ENCODE measurements at places on chromosomes 2 and 18.

DNA sequence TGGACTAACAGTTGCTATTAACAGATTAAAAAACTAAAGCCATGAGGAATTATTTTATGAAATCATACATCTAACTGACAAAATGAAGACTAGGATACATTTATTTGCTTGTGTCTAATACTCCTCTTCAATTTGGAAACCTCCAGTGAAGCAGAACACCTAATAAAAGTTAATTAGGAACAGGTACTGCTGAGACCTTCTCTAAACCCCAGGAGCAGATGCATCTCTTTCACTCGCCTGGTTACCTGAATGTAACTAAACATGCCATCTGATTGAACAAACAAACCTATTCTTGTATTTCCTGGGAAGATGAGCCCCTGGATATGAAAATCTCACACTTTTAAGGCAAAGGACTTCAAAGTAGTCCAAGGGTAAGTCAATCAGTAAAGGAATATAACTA lies 898.2 kb downstream of the NRXN1 start:
- no peak for DNase-seq

DNA sequence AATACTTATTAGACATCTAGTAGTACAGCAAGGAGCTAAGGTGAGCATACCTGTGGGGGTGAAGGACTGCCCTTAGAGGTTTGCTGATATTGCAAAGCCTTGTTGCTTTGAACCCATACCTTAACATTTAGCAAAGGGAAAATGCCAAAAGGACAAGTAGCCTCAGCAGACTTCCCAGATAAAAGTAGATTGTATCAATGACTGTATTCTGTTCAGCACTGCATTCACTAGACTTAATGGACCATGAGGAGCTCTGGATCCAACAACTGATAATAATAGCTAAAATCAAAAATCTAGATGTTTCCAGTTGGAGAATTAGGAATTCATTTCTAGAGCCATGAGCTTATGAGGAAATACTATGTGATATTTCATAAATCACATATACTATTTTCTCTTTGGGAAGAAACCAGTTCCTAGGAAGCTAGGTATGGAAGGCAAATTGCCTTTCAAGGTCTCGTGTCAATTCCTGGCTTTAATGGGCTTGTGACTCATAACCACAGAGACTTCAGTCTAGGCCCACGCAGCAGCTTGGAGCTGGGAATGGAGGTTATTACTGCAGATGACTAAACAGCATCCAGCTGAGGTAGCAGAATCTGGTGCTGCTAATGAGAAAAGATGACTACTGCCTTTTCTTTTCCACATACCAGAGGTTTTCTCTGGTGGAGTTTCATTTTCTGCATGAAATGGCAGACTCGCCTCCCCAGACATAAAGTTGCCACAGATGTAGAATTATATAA lies 191.2 kb upstream of the NABP1 start:
- DNase-seq, result peak; percentile 93

- no peak for DNase-seq
Measured at GRCh38 chr18:48304906-48305693, 104.1 kb downstream of the ZBTB7C start.

- no peak for DNase-seq
Measured at GRCh38 chr2:74424139-74424992, 2.8 kb downstream of the WDR54 start.

- DNase-seq, result peak; percentile 69
Measured at GRCh38 chr2:41414486-41415230, 633.2 kb upstream of the PKDCC start.

DNA sequence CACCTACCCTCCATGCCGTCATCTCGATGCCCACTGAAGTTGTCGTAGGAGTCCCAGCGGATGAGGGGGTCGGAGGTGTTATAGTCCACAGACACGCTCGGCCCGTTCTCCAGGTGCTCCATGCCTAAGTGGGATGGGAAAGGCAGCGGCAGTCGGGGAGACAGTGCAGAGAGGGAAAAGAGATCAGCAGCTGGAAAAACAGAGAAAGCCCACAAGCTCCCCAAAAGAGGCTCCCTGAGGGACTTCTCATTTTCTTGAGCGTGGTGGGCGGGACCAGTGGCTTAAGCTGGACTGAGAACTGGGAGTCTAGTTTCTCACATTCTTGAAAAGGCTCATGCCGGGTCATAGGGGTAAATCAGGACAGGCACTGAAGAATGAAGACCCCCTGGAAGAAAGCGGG lies 121.9 kb downstream of the TNS1 start:
- no peak for DNase-seq

DNA sequence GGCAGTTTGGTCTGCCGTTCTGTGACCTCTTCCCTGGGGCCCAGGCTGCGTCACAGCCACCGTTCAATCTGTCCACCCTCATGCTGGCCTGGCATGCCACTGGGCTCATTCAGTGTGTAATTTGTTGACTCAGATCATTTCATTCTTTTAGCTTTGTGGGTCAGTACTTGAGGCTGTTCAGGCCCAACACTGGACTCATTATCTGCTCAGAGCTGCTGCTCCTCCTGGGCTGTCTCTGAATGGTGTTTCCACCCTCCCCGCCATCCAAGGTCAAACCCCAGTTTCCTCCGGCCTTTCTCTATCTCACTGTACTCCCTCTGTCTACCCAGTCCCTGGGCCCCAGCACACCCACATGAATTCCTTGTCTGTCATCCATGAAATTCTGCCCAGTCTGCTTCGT lies 152.4 kb upstream of the NCK2 start:
- no peak for DNase-seq

DNA sequence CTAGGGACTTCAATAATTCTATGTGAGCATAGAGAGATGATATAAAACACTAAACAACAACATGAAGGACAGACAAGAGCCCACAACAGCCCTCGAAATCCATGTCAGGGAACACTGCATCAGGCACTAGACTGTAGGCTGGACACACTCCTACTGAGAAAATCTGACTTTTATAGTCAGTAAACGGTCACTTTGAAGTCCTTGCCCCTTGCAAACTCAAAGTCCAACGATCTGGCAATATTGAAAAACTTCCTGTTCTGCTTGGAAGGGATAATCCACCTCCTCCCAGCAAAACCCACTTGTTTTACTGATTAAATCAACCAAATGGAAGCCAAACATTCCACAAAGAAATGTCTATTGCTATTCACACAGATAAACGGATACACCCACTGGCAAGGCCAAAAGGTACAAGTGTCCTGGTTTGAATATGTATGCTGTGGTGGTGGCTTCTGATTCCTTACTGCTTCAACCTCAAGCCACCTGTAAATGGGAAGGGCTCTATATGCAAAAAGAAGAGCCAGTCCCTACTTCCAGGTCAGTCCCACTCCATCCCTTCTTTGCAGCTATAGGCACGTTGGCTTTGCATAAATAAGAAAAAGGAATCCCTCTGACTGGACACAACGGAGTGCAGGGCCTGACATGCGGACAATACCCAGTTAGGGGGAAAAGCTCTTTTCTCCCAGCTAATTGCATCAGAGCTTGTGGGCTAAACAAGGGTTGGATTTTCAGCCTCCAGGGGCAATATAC lies 56.6 kb downstream of the STK39 start:
- no peak for DNase-seq

DNA sequence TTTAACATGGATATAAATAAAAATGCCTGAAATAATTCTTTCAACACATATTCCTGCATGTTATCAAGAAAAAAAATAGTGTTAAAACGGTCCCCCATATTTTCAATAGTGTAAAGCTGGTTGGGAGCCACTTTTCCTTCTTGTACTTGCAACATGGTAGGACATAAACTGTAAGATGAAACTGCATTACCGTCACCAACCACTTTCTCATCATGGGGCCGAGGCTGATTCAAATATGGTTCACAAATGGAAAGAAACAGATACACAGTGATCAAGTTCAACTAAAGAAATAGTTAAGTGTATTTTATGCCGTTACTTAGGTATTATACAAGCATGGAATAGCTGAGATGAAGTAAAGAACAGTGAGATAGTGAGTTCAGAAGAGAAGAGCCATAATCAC lies 360.7 kb downstream of the ZEB2 start:
- no peak for DNase-seq

DNA sequence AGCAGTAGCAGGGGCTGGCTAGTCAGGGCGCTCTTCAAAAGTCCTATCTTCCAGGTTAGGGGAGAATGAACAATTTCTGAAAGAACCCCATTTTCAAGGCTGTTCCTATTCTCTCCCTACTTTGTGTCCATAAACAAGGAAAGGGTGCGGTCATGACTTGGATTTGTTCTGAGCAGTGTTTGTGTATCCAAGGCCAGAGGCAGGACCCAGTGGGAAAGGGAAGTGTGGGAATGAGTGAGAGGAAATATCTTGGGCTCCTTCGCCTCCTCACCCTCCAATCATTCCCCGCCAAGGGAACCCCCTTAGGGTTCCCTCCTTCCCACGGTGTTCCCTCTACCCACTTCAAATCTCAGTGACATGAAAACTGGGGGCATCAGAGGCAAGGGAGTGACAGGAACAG lies 25.5 kb upstream of the SPTBN1 start:
- DNase-seq, result no peak

DNA sequence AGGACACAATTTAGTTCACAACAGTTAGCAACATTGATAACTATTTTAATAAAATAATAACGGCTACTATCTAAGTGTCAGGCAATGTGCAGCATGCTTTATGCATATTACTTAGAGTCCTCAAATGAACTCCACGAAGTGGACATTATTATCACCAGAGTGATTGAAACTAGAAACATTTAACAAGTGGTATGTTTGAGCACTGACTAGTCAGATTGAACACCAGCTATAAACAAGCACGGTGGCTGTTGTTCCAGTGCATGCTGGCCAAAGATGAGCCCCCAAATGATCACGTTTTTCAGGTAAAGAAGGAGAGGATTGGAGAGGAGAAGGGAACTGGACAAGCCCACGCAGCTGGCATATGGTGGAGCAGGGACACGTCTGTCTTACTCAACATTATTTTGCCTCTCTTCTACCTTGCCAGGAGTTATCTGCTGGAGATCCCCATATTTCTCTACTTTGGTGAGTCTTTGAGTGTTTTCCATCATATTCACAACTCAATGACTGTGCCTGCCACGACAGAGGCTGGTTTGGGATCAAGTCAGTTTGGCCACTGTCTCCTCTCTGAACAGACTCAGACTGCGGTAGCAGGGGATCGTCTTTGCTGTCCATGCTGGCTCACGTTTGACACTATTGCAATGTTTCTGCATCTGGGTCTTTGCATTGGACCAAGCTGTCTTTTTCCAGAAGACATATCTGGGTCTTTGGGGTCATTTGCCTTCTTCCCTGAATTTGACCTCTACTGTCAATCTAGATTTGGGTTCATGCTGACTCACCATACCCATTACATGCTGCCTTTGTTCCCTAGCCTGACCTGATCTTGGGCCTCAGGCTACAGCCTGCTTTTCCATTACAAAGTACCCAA lies 66.0 kb upstream of the ACSL3 start:
- DNase-seq, result no peak

GRCh38 chr2:66217039-66217585 lies 217.8 kb upstream of the MEIS1 start:
- DNase-seq, result no peak

GRCh38 chr2:216424274-216424673 lies 12.0 kb downstream of the SMARCAL1 start:
- no peak for DNase-seq

DNA sequence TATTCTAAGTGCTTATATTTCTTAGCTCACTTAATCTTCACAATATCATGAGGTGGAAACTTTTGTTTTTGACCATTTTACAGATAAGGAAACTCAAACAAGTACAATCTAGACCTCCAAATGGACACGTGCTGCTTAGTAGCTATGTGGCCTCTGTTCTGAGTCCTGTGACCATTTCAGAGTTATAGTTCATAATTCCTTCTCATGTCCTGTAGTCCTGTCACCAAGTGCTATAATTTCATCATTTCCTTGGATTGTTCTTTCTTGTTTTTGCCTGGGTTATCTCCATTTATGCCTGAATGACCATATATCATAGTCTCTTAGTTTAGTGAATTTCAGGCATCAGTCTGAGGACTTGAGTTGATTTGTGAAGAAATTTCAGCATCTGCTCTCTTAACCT lies 91.7 kb downstream of the NUP35 start:
- no peak for DNase-seq

DNA sequence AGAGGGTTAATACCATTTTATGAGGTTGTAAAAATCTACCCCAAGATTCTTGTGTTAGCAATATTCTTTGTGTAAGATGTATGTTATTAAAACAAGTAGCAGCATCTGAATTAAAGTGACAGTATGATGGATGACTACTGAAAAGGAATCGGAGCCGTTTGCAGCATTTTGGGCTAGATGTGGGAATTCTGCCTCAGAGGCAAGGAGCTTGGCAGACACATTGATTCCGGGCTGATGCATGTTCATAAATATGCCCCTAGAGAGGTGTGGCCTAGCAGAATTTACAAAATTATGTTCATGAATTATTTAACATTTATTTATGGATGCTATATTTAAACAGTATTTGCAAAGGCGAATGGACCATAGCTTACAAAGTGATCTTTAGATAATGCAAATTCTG lies 389.0 kb upstream of the ETAA1 start:
- DNase-seq, result no peak

GRCh38 chr2:23002234-23002633 lies 382.7 kb upstream of the KLHL29 start:
- DNase-seq, result no peak

GRCh38 chr18:78762753-78763152 lies 216.9 kb upstream of the SALL3 start:
- DNase-seq, result no peak

- no peak for DNase-seq
Measured at GRCh38 chr2:177188482-177189469, 23.8 kb upstream of the HNRNPA3 start.

GRCh38 chr18:574865-575645 lies 5.1 kb upstream of the CETN1 start:
- DNase-seq, result no peak

GRCh38 chr2:230008708-230009066 lies 60.0 kb downstream of the SLC16A14 start:
- peak; percentile 25 for DNase-seq

- no peak for DNase-seq
Measured at GRCh38 chr2:102599486-102599885, 19.9 kb upstream of the SLC9A2 start.

DNA sequence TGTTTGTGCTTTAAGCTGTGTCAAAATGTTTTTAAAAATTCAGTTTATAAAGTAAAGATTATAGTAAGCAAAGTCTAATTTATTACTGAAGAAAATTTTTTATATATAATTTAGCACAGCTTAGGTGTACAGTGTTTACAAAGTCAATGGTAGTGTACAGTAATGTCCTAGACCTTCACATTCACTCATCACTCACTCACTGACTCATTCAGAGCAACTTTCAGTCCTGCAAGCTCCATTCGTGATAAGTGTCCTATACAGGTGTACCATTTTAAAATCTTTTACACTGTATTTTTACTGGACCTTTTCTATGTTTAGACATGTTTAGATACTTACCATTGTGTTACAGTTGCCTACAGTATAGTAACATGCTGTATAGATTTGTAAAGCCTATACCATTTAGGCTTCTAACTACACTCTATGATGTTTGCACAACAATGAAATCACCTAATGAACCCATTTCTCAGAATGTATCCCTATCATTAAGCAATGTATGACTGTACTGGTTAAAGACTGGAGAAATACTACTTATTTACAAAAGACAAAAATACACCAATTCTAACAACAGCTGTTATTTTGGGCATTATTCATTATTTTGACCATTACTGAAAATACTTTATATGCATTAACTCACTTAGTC lies 95.1 kb downstream of the STRN start:
- no peak for DNase-seq

- DNase-seq, result no peak
Measured at GRCh38 chr2:32715391-32715841, 87.6 kb downstream of the TTC27 start.

Data from suppressor macrophage treated with lipopolysaccharide for 4 hours (primary cell).